ENCODE measurements at places on chromosomes 2 and 18. TPM values are rescaled to one million over a fixed set of nuclear protein-coding genes. Genes with fewer than 3 reads are reported as not detected.

The CYRIA gene
- 1.2 TPM for total RNA-seq

The SIX3 gene
- not detected for total RNA-seq

The ANKRD62 gene
- not detected for total RNA-seq

The HADHA gene
- total RNA-seq, result 152 TPM

The AMER3 gene
- total RNA-seq, result not detected

The CYP20A1 gene
- 14.5 TPM for total RNA-seq

The RTP5 gene
- not detected for total RNA-seq

The REG3A gene
- not detected for total RNA-seq

The MTCL1 gene
- 11.6 TPM for total RNA-seq

The TCF7L1 gene
- total RNA-seq, result 1.1 TPM

The LGALSL gene
- total RNA-seq, result 11.4 TPM

The ANKRD30BL gene
- total RNA-seq, result not detected

The HRH4 gene
- total RNA-seq, result 0.10 TPM

The STARD6 gene
- total RNA-seq, result not detected

The KIF5C gene
- 0.21 TPM for total RNA-seq

The RBM44 gene
- 0.23 TPM for total RNA-seq

The GALNT13 gene
- 0.54 TPM for total RNA-seq

The NYAP2 gene
- not detected for total RNA-seq

The DUSP2 gene
- 1.3 TPM for total RNA-seq

The CRYGA gene
- total RNA-seq, result not detected

The IL1F10 gene
- total RNA-seq, result not detected

The TWIST2 gene
- total RNA-seq, result 30.2 TPM

The ZNF396 gene
- total RNA-seq, result 2.0 TPM

The ITPRID2 gene
- 114 TPM for total RNA-seq

The SERPINB7 gene
- 2.6 TPM for total RNA-seq

The ROCK2 gene
- total RNA-seq, result 40.7 TPM

The IL1RL1 gene
- 25.6 TPM for total RNA-seq

The IL36B gene
- not detected for total RNA-seq

The RNPEPL1 gene
- 33.7 TPM for total RNA-seq

The TBR1 gene
- total RNA-seq, result 0.26 TPM

The PTPRN gene
- total RNA-seq, result not detected

The THAP4 gene
- 91.8 TPM for total RNA-seq

The BIN1 gene
- total RNA-seq, result 29.6 TPM

The DAPL1 gene
- not detected for total RNA-seq

The CRACDL gene
- 12.9 TPM for total RNA-seq

The HADHB gene
- 126 TPM for total RNA-seq

The KHK gene
- total RNA-seq, result 1.7 TPM

The CD207 gene
- not detected for total RNA-seq

The TMEM247 gene
- not detected for total RNA-seq
